NCI-H226 (cell line): ENCODE measurements at places on chromosomes 1 and 21.

GRCh38 chr1:237247442-237247841, 205.5 kb downstream of the RYR2 start:
- no peak for DNase-seq

GRCh38 chr1:154501423-154502065, 475 bp upstream of the TDRD10 start:
- no peak for DNase-seq

- peak; percentile 71 for DNase-seq
These were observed at the start of gene BACE2 for GRCh38 chr21:41167348-41168342. Gene BACE2 (plus strand): TSS chr21:41168160. CDS start chr21:41168264, 104 bp downstream.

DNA sequence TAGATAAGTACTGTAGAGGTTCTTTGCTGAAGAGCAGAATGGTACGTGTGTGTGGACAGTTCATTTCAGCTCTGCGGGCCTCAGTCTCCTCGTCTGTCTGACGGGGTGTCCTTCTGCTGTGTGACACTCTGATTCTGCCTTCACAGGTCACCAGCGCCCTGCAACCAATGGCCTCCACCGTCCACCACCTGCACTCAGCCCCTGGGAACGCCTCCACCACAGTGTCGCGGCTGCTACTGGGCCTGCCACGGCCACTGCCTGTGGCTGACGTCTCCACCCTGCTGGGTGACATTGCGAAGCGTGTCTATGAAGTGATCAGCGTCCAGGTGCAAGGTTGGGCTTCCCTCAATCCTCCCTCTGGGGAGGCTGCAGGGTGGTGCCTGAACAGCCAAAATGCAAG, 17.0 kb downstream of the UMODL1 start:
- no peak for DNase-seq

DNA sequence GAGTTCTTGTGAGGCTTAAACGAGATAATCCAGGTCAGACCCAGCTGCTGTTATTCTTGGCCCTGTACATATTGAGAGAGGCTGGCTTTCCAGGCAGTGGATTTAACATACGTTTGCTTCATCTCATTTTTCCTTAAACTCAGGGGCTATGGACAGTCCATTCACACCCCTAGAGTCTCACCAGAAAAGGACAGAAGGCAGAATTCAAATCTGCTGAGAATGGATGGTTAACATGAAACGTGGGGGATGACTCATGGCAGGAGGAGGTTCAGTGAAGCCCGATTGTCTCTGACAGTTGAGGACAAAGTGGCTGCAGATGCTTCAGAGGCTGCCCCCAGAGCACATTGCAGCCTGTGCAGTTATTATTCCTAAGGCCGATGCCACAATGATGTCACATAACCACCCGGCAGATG, 39.5 kb downstream of the TGFB2 start:
- DNase-seq = no peak

DNA sequence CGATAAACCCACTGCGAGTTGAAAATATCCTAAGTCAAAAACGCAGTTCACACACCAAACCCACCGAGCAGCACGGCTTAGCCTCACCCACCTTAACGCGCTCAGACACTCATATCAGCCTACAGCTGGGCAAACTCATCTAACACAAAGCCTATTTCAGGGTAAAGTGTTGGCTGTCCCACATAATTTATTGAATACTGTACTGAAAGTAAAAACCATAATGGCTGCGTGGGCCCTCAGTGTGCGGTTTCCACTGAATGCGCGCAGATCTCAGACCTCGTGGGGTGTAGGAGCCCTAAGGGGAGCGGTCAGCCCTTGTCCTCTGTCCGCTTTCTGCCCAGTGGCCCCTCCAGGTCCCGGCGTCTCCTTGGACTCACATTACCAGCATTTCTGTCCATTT, 157.6 kb upstream of the ARHGEF16 start:
- DNase-seq = no peak

- no peak for DNase-seq
These were observed 3.1 kb upstream of the GBP6 start for GRCh38 chr1:89360716-89361115.

GRCh38 chr1:93783876-93784275, 95.1 kb downstream of the DNTTIP2 start:
- DNase-seq = no peak
